Stimulated activated naive CD8-positive, alpha-beta T cell treated with anti-CD3 and anti-CD28 coated beads, Interleukin-15, amount 100 ng/mL, for 72 hours (primary cell): ENCODE measurements at places on chromosomes 4 and X.

- DNase-seq: no peak
Measured at GRCh38 chr4:75018811-75019479, 86.0 kb downstream of the PARM1 start.

DNA sequence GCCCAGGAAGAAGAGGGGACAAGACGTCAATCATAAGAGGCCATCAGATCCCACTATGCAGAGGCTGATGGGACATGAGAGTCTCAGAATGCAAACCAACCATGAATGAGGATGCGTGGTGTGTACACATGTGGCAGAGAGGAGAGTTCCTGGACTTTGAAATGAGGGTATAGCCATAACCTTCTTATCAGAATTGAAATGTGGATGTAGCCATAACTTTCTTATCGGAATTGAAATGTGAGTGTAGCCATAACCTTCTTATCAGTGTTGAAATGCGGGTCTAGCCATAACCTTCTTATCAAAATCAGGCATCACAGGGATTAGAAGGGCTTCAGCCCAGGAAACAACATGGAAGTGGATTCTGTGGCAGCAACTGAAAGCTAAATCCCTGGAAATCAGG lies 415.5 kb upstream of the FAT1 start:
- no peak for DNase-seq

DNA sequence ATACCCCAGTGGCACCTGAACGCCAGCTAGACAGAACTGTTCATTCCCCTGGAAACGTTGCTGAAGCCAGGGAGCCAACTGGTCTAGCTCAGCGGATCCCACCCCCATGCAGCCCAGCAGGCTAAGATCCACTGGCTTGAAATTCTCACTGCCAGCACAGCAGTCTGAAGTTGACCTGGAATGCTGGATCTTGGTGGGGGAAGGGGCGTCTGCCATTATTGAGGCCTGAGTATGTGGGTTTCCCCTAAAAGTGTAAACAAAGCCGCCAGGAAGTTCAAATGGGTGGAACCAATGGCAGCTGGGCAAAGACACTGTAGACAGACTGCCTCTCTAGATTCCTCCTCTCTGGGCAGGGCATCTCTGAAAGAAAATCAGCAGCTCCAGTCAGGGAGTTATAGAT lies 213.0 kb downstream of the NKX6-1 start:
- no peak for DNase-seq

- no peak for DNase-seq
Measured at GRCh38 chr4:10272511-10272910, 155.9 kb upstream of the WDR1 start.

GRCh38 chr4:107255596-107255995 lies 219.5 kb upstream of the DKK2 start:
- DNase-seq: no peak

GRCh38 chr4:13700021-13700857 lies 72.7 kb upstream of the BOD1L1 start:
- DNase-seq: no peak

DNA sequence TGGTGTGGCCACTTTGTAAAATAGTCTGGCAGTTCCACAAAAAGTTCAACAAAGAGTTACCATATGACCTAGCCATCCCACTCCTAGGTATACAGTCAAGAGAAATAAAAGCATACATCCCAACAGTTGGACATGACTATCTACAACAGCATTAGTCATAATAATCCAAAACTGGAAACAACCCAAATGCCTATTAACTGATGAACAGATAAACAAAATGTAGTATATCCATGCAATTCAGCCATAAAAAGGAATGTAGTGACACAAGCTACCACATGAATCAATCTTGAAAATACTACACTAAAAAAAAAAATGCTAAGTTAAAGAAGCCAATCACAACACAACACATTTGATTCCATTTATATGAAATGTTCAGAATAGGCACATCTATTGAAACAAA lies 16.1 kb downstream of the MED14 start:
- DNase-seq: no peak

GRCh38 chrX:10135561-10136399 lies 21.0 kb upstream of the CLCN4 start:
- DNase-seq: no peak

DNA sequence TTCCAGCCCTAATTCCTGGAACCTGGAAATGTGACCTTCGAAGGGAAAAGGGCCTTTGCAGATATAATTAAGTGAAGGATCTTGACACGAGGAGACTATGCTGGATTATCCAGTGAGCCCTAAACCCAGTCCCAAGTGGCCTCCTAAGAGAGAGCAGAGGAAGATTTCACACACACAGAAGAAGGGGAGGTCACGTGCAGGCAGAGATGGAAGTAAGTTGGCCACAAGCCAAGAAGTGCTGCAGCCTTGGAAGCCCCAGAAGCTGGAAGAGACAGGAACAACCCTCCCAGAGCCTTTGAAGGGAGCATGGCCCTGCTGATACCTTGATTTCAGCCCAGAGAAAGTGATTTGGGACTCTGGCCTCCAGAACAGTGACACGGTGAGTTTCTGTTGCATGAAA lies 51.9 kb downstream of the EVC2 start:
- no peak for DNase-seq
